ENCODE measurements at places on chromosomes 6 and 20.

DNA sequence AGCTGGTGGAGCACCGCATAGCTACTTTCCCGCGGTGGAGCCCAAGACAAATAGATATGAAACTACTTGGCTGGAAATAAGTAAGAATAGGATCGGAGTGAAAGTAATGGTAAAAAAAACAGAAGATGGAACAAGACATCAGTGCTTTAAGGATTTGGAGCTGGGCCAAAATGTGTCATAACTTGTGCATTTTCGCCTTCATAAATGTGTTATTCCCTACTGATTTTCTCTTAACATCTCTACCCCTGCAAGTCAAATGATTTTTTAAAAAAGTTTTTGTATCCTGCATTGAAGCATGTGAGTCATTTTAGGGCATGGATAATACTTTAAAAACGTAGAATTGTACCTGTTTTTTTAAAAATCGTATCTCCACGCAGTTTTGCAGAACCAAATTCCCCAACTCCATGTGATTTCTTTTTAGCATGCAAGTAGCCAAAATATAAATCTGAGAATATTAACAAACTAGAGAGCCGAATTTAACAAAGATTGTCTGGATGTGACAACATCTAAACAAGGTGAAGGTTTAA is 882 bp upstream of the FAM184A start:
- DNase-seq, result no peak

DNA sequence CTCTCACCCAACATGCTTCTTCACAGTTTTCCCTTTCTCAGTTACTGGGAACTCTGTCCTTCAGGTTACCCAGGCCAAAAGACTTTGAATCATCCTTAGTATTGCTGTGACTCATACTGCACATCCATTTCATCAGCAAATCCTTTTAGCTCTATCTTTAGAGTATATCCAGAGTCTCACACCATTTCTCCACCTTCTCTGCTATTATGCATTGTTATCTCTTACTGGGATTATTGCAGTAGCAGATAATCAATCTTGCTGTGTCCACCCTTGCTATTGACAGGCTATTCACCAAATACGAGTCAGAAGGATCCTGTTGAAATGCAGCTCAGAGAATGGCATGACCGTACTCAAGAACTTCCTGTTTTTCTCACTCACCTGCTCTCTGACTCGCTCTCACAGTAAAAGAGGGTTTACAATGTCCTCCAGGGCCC is 57.3 kb downstream of the BCKDHB start:
- no peak for DNase-seq

- DNase-seq, result no peak
Observed at GRCh38 chr20:10639737-10640556, 33.9 kb downstream of the JAG1 start.

DNA sequence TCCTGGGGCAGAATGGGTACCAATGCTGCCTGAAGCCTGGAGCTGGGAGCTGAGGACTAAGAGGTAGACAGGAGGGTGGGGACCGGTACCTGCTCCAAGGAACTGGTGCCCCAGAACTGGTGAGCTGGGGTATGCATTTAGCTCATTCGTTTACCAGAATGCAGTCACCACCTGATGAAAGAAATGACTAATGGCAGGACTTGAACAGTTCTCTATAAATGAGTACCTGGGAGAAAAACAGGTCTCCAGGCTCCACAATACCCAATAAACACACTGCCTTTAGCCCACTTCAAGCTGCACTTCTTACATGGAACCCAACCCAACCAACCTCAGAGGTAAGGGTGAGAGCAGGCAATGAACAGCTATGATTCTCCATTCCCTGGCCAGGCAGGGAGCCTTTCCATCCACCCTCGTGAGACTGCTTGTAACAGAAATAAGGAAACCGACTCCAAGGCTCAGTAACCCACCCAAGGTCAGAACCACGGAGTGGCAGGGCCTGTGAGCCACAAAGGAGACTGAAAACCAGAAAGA is 15.4 kb downstream of the FKBP1A start:
- no peak for DNase-seq

DNA sequence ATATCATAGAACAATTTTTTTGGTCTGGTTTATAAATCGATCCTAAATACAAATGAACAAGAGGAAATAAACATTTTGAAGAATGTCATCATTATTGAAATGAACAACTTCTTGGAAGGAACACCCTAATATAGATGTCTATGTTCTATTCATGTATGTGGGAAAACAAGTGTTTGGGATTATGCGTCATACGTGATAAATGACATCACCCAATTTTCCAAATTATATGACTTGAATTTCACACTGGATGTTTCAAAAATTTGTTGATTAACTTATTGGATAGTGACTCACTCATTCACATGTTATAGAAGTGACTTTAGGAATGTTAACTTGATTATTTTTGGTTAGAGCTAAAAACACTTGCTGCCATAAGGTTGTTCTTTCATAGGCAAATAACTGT is 18.6 kb downstream of the ARMC2 start:
- DNase-seq, result no peak
